EL (cell line): ENCODE measurements at places on chromosomes 2 and 18.

GRCh38 chr2:20169796-20170703, 54.9 kb downstream of the SDC1 start:
- no peak for DNase-seq

DNA sequence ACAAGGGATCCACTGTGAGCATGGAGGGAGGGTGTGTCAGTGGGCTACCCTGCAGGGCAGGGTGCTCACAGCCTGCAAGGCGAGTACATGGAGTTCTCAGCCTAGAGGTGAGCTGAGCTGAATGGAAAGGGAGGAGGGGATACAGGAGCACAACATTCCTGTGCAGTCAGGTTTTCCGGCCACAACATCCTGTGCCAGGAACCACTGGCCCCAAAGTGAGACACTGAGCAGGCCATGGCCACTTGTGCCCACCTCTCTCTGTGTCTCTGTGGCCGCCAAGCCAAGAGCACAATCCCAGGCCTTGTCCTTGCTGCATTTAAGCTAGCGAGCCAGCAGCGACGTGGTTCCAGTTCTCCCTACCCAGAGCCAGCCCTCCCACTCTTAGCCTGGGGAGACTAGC, 6.1 kb downstream of the DOK1 start:
- no peak for DNase-seq

DNA sequence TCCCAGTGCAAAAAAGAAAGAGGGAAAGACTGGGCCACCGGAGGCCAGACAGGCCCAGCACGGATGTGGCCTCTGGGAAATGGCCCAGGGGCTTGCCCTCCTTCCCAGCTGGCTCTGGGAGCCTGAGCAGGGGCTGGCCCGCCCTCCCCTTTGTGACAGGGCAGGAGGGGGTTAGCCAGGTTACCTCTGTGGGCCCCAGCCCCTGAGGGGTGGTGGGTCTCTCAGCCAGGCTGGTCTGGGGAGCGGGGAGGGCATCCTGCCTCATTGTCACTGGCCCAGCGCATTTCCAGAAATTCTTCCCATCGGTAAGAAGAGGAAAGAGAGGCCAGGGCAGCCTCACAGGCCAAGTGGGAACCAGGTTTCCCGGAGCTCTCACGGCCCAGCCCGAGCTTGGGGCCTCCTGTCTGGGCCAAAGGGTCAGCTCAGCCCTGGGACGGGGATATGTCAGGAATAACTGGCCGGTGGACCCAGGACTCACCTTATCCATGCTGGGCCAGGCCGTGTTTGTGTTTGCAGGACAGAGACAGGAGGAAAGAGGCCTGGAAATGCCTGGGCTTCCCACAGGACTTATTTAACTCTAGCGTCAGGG, 182.2 kb downstream of the ZFP36L2 start:
- DNase-seq: no peak

- DNase-seq: peak; percentile 9
These were observed 314.8 kb downstream of the MBD2 start for GRCh38 chr18:53909668-53910067.

- no peak for DNase-seq
These were observed 324.3 kb upstream of the MEIS1 start for GRCh38 chr2:66110608-66111007.

DNA sequence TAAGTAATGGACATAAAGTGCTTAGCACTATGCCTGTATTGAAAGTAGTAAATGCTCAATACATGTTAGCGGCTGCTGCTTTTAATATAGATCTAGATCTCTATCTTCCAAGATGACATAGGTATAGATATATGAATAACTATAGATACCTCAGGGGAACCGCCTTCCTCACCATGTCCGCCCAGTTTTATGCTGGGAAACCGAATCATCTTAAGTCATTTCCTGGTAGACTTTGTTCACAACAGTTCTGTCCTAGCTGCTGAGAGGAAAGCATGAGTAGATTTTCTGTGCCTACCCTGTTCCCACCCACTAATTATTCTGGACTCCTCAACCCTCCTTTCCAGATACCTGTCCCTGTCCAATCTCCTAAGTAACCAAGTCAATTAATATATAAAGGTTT, 21.6 kb upstream of the ITM2C start:
- DNase-seq: no peak

- no peak for DNase-seq
These were observed 72.2 kb downstream of the ACVR1 start for GRCh38 chr2:157803952-157804351.

DNA sequence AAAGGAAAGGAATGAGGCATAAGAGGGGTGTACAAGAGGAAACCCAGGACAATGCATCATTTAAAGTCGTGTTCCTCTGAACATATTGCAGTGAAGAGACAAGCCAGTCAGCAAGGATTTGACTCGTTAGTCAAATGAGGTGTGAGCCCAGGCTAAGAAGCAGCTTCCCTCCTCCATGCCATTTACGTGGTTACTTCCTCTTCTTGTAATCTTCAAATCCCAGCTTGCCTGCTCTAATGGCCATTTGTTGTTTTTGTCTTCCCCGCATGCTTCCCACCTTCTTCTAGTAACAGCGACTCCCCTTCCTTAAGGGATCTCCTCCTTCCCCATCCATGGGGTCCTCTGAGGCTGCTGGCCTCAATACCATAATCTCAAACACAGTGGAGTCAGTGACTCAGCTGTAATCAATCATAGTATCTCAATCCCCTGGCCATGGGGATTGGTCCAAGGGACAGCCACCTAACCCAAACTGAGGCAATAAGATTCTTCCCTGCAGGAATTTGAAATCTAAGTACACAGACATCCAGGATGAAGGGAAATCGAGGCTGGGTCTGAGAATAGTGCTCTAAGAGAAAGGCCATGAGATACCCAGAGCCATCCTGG, 37.6 kb downstream of the SLC14A1 start:
- DNase-seq: no peak

DNA sequence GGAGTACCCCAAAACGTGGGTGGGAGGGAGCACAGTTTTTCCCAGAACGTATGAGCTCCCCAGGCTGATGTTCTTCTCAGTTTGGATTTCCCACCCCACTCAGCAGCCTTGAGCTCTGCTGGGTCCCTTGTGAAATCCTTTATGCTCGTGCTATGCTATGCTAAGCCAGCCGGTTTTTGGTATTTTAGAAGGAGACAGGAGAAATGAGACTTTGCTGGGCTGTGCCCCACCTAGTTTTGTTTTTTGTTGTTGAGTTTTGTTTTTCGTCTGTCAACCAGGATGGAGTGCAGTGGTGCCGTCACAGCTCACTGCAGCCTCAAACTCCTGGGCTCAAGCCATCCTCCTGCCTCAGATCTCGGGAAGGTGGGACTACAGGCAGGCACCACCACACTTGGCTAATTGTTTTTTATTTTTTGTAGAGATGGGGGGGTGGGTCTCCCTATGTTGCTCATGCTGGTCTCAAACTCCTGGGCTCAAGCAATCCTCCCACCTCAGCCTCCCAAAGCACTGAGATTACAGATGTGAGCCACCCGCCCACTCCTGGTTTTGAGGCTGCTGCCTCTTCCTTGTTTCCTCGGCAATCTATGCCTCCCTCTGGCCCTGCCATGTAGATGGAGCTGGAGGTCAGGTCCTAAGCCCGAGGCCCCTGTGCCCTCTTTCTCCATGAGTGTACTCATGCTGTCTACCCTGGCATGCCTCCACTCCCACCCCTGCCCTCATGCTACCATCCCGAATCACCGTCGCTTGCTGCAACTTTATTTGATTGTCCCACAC, 17.5 kb upstream of the MGAT4A start:
- DNase-seq: no peak

DNA sequence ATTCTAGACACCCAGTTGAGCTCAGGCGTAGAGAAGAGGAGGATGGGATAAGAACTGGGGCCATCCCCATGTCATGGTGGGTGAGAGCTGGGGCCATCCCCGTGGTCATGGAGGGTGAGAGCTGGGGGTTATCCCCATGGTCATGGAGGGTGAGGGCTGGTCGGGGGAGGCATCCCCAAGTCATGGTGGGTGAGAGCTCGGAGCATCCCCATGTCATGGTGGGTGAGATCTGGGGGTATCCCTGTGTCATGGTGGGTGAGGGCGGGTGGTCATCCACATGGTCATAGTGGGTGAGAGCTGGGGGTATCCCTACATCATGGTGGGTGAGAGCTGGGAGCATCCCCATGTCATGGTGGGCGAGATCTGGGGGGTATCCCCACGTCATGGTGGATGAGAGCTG, 52.5 kb downstream of the IL1RL2 start:
- no peak for DNase-seq

DNA sequence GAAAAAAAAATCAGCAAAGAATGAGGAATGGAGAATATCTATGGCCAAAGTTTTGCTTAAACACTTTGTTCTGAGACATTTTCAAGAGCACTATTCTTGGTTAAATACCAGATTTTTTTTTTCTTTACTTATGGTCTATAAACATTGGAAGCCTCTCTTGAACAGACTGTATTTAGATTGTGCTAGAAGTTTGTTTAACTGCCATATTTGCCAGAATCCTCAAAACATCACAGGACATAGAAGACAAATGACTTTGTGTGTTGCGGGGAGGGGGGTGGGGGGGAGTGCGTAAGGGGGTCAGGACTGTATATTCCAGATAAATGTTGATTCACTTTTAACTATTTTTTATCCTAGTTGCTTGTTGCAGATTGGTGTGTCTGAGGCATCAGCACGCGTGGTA, 262.0 kb downstream of the MEIS1 start:
- no peak for DNase-seq
